MCF 10A (cell line): ENCODE measurements at places on chromosomes 11 and 22. TPM values are rescaled to one million over a fixed set of nuclear protein-coding genes. Genes with fewer than 3 reads are reported as not detected.

COX8A gene
- 461 and 466 TPM in 2 replicates for total RNA-seq

CHRM1 gene
- not detected in 2 replicates for total RNA-seq

TREH gene
- not detected in 2 replicates for total RNA-seq

MS4A1 gene
- not detected in 2 replicates for total RNA-seq
